ENCODE measurements at places on chromosomes 12 and 14.

GRCh38 chr14:91140672-91141071, 26.8 kb downstream of the DGLUCY start:
- DNase-seq = no peak

DNA sequence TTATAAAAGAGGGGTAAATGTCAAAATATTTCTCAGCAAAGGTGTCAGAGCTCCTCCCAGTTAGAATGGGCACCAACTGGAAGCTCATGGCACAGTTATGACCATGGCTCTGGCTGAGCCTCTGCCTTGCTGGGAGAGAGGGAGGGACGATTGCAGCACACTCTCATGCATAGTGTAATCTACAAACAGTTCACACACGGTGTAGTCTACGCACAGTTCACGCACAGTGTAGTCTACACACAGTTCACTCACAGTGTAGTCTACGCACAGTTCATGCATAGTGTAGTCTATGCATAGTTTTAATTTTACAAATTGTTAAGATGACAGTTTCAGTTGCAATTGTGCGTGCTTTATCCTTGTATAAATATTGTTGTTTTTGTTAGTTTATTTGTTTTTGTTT, 1474.6 kb upstream of the TMEM132C start:
- DNase-seq = no peak

DNA sequence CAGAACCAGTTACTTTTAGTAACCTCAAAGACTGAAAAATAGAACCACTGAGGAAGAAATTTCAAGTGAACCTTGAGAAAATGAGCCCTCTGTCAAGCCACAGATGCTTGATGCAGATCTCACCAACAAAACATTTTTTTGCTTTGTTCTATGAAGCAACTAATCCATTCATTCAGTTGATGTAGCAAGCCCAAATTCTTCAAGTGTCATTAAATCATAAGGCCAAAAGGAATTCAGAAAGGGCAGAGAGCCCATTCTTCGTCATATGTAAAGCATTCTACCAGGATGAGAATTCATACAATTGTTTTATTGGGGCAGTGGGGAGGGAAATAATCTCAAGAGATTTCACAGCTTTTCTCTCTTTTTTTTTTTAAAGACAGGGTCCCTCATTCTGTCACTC, 218.0 kb upstream of the RGS6 start:
- DNase-seq = no peak

DNA sequence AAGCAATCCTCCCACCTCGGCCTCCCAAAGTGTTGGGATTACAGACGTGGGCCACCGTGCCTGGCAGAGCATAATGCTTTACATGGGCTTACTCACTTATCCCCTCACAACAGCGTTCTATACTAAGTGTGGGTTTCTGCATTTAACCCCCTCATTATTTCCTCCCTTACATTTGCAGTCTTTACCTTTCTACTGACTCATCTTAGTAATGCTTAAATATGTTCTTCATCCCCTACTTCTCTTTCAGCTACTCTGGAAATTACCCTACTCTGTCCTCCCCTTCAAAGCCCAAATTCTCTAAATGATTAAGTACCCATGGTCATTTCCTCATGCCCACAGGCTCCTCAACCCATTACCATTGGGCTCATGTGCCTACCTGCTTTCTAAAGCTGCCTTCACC, 40.7 kb downstream of the NKX2-1 start:
- no peak for DNase-seq

GRCh38 chr12:84136862-84137367, 775.7 kb downstream of the SLC6A15 start:
- no peak for DNase-seq

- DNase-seq = no peak
These were observed 2.2 kb downstream of the BTBD7 start for GRCh38 chr14:93330609-93331000.

DNA sequence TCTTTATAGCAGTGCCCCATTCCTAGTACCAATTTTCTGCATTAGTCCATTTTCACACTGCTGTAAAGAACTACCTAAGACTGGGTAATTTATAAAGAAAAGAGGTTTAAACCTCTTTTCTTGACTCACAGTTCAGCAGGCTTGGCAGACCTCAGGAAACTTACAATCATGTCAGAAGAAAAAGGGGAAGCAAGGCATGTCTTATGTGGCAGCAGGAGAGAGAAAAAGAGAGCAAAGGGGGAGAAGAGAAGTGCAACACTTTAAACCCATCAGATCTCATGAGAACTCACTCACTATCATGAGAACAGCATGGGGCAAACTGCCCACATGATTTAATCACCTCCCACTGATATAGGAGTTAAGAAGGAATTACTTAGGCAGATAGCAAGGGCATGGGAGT, 101.6 kb upstream of the PLEKHG7 start:
- no peak for DNase-seq

GRCh38 chr14:77554816-77555599, 56.4 kb upstream of the ISM2 start:
- DNase-seq = no peak

- no peak for DNase-seq
These were observed 11.9 kb upstream of the CCND2 start for GRCh38 chr12:4261655-4262054.

DNA sequence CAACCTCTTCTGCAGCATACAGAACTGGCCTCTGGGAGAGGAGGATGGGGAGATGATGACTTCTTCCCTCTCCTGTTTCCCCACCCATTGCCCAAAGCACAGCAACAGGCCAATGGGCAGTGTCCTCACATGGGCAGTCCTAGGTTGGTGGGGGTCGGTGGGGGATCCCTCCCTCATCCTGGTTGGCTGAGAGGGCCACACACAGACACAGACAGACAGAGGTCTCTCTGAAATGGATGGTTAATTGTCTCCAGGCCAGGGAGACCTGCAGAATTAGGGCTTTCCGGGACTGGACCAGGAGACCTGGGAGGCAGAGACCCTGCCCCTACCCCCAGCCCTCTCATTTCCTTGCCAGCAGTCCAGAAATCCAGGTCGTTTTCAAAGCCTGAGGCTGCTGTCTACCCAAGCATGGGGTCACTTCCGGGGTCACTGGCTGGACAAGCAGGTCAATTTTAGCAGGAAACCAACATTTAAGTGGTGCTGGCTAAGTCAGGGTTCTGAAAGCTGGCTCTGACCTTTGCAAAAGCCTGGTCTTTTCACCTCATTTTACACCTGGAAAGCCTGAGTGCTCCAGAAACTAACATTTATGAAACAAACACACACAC, 48.6 kb upstream of the TBX3 start:
- no peak for DNase-seq

GRCh38 chr12:47801170-47801903, 18.4 kb downstream of the HDAC7 start:
- peak; percentile 34 for DNase-seq

DNA sequence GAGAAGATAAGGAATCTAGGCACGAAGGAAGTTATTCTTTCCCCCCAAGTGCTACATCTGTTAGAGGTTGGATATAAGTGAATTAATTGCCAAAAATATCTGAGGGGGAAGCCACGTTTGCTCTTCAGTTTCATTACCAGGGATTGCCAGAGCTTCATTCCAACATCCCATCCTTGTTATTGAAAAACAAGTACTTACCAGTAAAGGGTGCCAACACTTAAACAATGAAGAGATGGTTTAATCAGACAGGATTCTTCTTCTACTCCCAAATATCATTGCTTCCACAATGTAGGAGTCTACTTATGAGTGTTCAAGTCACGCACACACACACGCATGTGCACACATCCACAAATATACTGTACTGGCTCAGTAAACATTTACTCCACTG, 312.4 kb downstream of the RPAP3 start:
- no peak for DNase-seq

DNA sequence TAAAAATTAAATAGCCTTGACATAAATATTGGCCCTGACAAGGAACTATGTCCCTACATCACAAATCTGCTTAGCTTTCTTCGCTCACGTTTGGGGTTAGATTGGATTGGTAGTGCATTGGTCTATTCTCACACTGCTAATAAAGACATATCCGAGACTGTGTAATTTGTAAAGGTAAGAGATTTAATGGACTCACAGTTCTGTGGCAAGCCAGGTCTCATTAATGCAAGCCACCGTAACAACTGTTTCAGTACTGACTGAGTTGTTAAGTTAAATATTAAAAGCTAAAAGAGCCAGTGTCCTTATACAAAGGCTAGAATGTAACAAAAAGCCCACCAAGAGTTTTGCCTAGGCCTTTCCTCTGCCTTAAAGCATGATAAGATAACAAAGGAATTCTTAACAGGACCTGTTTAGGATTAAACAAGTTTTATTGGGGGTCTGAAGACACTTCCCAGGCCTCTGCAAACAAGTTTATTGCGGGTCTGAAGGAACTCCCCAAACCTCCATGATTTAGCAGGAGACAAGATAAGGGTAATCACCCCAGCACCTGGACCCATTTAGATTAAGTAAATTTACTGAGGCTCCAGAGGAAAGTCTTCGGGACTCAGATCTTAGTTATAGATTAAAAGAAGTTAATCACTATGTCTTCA, 88.2 kb upstream of the PTGDR start:
- DNase-seq = no peak

DNA sequence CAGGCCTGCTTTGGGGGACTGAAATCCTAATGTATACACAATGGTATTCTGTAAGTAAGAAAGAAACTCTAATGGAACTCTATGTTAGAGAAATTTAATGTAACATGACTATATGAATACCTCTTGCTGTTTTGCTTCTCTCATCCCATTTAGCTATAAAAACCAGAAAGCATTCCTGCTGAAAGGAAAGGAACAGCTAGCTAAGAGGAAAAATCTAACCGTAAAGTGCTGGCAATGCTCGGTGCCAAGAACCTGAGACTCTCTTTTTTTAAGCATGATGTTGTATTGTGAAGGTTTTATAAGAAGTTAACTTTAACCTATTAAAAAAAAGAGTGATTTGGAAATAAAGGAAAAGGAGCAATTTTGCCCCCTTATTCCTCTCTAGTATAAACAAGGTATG, 75.6 kb upstream of the DACT1 start:
- DNase-seq = no peak

DNA sequence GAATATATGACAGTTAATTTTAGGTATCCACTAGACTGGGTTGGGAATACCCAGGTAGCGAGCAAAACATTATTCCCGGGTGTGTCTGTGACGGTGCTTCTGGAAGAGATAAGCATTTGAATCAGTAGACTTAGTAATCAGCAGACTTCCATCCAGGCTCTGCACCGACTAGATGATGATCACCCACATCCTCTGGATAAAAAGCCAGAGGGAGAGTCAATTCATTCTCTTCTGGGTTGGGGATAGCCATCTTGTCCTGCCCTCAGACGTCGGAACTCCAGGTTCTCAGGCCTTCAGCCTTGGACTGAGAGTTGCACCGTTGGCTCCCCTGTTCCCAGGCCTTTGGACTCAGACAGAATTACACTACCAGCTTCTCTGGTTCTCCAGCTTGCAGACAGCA, 168.0 kb downstream of the PHLDA1 start:
- DNase-seq = no peak

GRCh38 chr14:49218436-49219092, 367.6 kb downstream of the RPS29 start:
- no peak for DNase-seq

All from CD4-positive, alpha-beta T cell treated with Interferon gamma for 1 hour (primary cell).